ENCODE measurements at places on chromosomes 6 and 20.

GRCh38 chr6:134819863-134820800 lies 129.8 kb downstream of the ALDH8A1 start:
- DNase-seq, result no peak

GRCh38 chr6:88047510-88048150 lies at the start of gene SPACA1:
Gene SPACA1 (plus strand): TSS chr6:88047841. CDS start chr6:88047906, 65 bp downstream.
- DNase-seq, result no peak

DNA sequence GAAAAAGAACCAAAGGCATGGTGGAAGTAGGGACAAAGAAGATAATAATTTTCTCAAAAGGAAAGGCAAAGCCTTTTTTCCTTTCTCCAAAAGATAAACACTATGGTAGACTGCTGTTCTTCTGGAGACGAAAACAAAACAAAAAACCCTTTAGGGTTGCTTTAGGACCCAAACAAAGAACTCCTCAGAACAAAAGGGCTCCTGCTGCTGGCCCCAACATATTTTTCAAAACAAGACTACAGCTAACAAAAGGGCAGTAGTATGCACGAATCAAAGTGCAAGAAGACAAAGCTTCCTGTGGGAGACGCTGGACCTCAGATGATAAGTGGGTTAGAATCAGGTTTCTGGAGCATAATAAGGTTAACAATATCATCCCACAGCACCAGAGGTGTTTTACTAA lies 15.8 kb downstream of the NCOA5 start:
- no peak for DNase-seq

DNA sequence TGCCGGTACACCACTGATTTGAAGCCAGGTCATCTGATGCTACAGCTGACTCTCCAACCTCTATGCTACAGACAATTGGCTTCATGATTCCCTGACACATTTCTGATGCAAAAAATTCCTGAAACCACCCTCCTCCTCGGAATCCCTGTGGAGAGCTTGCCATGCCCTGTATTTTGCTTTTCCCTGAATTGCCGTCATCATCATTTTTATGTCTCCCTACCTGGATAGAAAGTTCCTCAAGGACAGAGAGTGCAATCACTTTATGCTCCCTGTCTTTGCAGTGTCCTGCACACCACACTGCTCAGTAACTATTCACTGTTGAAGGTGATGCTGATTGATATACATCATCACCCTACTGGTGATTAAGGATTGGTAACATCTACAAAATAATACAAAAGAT lies 239.8 kb downstream of the UST start:
- no peak for DNase-seq

- DNase-seq, result no peak
These were observed 36.5 kb downstream of the PLCG1 start for GRCh38 chr20:41173791-41174341.

DNA sequence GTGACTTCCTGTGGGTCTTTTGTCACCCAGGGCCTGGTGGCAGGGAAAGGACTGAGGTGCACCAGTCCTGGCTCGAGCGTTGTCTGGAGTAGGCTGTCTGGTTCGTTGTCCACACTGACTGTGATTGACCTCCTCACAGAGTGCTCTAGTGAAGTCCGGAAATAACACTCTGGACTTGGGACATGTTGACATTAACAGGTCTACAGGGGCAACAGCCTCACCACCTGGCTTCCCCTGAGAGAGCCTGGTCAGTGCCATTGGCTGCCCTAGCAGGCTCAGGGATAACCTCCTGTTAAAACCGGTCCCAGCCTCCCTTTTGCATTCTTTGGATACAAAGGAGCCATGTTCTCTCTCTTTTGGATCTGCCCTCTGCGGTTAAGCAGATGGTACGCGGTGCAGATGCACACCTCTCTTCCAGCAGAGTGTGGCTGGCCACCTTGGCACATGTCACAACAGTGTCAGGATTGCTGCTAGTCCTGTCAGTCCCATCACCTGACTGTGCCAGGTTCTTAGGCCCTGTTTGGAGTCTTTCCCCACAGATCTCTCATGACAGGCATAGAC lies 46.2 kb downstream of the CDS2 start:
- DNase-seq, result no peak

Data from stimulated activated CD4-positive, alpha-beta T cell treated with anti-CD3 and anti-CD28 coated beads, Interleukin-1b, Interleukin-23, amount 100 ng/mL, for 1 hour (primary cell).